ENCODE measurements at places on chromosomes 6 and 20.

GRCh38 chr6:41780551-41781365, at the start of gene PRICKLE4:
TSS of gene PRICKLE4 (plus strand) at chr6:41780782. CDS start at chr6:41783474, 2,692 bp downstream.
- DNase-seq = no peak

- no peak for DNase-seq
These were observed 64.6 kb upstream of the PIM1 start for GRCh38 chr6:37105148-37106050.

GRCh38 chr6:121885399-121886152, 450.1 kb downstream of the GJA1 start:
- DNase-seq = peak; percentile 49

- DNase-seq = no peak
These were observed 62.6 kb downstream of the AK9 start for GRCh38 chr6:109628158-109629000.

GRCh38 chr6:129476810-129477209, 233.2 kb downstream of the ARHGAP18 start:
- DNase-seq = no peak

- DNase-seq = no peak
These were observed 80.6 kb downstream of the F13A1 start for GRCh38 chr6:6239598-6240581.

DNA sequence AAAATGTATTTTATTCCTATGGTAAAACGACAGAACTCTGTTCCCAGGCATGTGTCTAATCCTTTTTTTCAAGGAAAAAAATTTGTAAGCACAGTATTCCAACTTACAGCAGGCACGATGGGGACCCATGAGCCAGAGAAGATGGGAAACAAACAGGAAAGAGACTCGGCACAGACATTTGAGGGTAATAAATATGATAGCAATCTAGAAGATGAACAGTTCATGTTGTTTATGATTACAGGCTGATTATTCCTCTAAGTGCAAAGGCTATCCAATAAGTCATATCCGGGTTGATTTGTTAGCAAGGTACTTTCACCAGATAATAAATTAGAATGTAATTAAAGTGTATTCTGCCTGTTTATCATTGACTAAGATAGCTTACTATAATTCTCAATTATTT, 43.2 kb downstream of the PDSS2 start:
- no peak for DNase-seq

- DNase-seq = peak; percentile 12
These were observed 65.3 kb upstream of the KCNK16 start for GRCh38 chr6:39387785-39388184.

DNA sequence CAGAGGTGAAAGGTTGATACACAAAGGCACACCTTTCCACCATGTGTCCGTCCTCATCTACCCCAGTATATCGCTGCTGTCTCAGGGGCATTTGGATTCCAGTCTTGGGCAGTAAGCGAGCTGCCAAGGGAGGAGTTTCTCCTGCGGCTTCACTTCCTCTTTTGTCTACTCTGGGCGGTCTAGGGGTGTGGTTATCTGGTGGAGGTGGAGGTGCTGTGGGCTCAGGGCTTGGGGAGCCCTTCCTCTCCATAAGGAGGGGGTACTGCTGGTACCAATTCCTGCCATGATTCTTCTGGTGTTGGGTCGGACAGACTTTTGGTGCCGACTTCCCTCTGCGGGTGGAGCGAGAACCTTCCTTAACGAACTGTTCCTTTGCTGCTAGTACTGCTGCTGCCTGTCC, 31.9 kb upstream of the FABP7 start:
- no peak for DNase-seq

DNA sequence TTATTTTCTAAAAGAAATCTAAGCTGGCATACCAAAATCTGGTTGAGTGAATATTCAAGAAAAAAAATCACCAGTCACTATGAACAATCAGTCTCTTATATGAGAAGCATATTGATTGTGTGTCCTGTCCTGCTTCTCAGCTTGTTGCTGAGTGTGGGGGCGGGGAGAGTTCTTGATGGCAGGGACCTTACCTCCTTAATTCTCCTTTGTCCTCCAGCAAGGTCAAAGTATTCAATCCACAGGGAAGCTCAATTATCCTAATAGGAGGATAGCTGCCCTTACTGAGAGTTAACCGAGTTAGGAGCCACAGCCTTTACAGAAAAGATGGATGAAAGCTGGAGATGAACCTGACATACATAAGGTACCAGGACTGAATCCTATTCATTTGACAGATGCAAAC, 154.0 kb downstream of the LY86 start:
- no peak for DNase-seq

- no peak for DNase-seq
These were observed 377.0 kb downstream of the BMP2 start for GRCh38 chr20:7144464-7144863.

DNA sequence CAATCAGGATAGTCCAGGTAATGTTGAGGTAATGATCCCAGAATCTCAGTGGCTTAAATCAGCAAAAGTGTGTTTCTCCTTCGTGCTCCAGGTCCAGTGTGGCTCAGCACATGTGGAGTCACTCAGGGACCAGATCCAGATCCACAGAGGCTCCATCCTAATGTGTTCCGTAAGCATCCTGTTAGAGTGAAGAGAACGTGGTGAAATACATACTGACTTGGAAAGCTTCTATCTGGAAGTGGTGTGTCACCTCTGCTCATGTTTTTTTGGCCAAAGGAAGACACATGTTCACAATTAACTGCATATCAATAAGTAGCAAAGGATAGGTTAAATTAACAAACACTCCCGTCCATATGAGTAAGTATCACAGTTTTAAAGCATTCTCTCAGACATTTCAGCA, 26.8 kb upstream of the PREP start:
- no peak for DNase-seq

DNA sequence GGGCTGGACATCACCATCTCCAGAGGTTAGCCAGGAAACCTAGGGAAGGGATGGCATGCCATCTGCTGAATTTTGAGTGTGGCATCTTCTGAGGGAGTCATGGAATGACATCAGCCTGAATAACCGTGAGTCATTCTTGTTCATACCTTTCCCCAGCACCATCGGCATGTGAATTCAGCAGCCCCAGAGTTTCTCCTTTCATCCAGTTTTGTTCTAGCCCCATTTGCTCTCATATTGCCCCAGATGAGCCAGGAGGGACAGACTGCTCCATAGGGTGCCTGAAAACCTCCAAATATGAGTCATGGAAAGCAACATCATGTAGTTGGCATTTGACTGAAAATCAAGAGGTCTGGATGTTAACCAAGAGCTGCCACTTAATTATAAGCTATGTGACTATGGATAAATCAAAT, 219.2 kb upstream of the SGK1 start:
- peak; percentile 96 for DNase-seq

Data from fibroblast of skin of scalp (primary cell).